ENCODE measurements at places on chromosomes 1 and 21.

DNA sequence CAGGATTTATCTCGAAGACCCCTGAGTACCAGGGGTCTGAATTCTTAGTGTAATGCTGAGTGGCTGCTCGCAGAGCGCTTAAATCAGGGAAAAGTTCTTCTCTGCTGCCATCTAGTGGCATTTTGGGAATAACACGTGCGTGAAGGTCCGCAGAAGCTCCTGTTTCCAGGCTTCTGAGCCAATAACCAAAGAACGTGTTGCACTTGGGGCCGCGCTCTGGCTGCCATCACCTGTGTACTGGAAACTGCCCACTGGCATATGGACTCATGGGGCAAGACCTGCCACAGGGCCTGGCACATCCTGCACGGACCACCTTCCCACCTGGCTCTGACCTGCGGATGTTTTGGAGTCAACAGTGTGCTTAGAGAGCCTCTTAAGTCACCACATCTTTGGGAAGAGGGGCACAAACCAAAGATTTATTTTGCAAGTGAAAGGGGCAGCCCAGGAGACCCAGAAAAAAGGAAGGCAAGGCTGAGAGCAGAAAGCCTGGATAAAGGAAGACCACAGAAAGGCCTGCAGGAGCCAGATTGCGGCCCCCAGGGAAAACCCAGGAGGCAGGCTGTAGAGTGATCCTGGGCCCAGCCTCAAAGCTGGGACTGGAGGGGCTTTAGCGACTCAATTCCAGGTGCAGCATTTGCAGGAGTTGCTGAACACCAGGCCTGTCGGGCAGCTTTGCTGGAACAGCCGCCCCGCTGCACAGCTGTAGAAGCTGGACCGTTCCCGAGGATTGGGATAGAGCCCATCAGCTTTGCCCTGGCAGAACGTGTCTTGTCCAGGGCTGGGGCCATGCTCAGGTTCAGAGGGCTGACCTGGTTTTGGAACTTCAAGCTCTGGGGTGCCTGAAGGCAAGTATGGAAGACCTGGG, 13.0 kb downstream of the CHIT1 start:
- DNase-seq: peak; percentile 21

DNA sequence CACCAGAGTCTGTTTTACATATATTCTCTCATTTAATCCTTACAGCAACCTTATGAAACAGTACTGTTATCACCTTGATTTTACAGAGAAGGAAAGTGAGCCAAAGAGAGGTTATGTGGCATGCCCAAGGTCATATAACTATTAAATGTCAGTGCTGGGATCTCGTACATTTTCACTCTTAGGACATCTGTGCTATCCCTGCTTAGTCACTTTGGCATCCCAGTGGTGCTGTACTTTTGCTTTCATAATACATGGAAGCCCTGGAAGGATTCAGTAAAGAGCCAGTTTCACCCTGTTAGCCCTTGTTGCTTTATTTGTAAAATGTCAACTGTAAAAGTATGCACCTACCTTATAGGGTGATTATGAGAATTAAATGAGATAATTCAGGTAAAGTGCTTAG, 104.4 kb downstream of the NFIA start:
- no peak for DNase-seq

GRCh38 chr1:203187689-203188264, 1.3 kb upstream of the CHI3L1 start:
- DNase-seq: no peak

DNA sequence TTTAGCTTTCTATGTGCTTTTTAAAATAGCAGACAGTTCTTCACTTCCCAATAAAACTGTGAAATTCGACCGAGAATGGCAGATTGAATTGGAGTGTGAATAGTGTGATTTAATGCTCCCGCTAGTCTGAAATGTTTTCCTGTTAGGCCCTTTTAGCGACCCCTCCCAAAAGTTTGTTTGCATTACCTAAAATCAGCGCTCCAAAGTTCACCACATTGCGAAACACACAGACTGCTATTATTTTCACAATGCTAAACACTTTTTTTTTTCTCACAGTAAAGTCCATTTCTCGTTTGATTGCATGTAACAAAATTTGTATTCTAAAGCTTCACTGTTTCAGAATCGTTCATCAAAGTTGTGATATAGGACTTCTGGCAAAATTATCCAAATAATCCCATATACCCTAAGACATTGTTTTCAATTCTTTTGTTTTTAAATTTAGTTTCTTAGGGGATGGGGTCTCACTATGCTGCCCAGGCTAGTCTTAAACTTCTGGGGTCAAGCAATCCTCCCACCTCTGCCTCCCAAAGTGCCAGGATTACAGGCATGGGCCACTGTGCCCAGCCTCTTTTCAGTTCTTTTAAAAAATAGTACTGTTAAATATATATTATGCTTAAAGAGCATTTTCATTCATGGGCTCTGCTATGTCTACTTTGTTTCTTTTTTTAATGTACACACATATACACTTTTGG, 76.5 kb upstream of the USH2A start:
- no peak for DNase-seq

All from stimulated activated CD8-positive, alpha-beta memory T cell treated with anti-CD3 and anti-CD28 coated beads, Interleukin-7, amount 100 ng/mL, for 4 hours (primary cell).